ENCODE measurements at places on chromosomes 1 and 21. TPM values are rescaled to one million over a fixed set of nuclear protein-coding genes. Genes with fewer than 3 reads are reported as not detected.

The KCNE2 gene
- not detected for total RNA-seq

The CGN gene
- 0.17 TPM for total RNA-seq

The GJA9 gene
- not detected for total RNA-seq

The C1orf167 gene
- not detected for total RNA-seq

The LAMC1 gene
- not detected for total RNA-seq

The TSPAN2 gene
- total RNA-seq, result 2.4 TPM

The GJC2 gene
- total RNA-seq, result 0.40 TPM

The C1orf87 gene
- not detected for total RNA-seq

The KRTAP19-3 gene
- total RNA-seq, result not detected

The NRIP1 gene
- 13.8 TPM for total RNA-seq

The SPATA1 gene
- total RNA-seq, result 1.7 TPM

The TCHH gene
- total RNA-seq, result 0.05 TPM

The ESPN gene
- total RNA-seq, result 0.77 TPM

The WDR77 gene
- 48.6 TPM for total RNA-seq

The LIN9 gene
- 15.4 TPM for total RNA-seq
